ENCODE measurements at places on chromosomes 5 and 9. TPM values are rescaled to one million over a fixed set of nuclear protein-coding genes. Genes with fewer than 3 reads are reported as not detected.

- no peak for DNase-seq
Observed at GRCh38 chr5:158436271-158437065, 577.5 kb upstream of the CLINT1 start.

GRCh38 chr9:117714282-117714681 lies 10.1 kb downstream of the TLR4 start:
- no peak for DNase-seq

GRCh38 chr9:133788819-133789717 lies 50.9 kb upstream of the SARDH start:
- DNase-seq, result peak; percentile 12

DNA sequence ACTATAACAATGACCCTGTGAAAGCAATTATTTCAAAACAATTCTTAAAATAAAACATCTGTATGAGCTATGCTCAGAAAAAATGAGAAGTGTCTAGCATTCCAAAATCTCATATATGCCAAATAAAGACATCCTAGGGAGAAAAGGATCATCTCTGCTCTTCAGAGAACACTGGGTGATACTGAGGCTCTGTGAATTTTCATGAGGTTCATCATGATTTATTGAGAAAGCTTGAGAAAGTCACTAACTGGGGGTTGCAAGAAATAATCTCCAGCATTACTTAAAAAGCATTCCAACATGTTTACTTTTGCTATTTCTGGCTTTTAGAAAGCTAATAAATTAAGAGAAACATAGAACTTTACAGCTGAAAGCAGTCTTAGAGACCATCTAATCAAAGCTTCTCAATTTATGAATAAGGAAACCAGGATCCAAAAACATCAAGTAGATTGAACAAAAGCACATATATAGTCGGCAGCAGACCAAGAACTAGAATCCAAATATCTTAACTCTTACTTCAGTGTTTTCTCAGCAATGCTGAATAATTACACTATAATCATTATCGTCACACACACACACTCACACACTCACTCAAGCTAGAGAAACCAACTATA lies 372.8 kb downstream of the NR2F1-AS1 start:
- no peak for DNase-seq

DNA sequence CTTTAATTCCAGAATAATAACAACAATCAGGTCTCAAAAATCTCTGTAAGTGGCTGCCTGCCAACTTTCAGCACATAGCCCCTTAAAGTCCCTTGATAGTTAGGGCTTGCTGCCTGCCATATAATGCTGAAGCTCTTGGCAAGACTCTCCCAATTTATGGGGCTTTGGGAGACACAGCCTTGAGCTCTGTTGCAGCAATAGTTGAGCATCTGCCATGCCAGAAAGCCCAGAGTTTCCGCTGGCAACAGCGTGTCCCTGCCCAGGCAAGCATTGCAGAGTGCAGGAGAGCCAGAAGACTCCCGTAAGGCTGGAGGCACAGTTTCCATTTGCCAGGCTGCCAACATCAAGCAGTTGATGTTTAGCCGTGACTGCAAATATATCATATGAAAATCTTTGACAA lies 678.5 kb upstream of the NUDT12 start:
- DNase-seq, result no peak

Gene DMRT3
- total RNA-seq, result not detected

Gene ANKRD31
- total RNA-seq, result 0.82 TPM

Gene HTR1A
- total RNA-seq, result 5.0 TPM

DNA sequence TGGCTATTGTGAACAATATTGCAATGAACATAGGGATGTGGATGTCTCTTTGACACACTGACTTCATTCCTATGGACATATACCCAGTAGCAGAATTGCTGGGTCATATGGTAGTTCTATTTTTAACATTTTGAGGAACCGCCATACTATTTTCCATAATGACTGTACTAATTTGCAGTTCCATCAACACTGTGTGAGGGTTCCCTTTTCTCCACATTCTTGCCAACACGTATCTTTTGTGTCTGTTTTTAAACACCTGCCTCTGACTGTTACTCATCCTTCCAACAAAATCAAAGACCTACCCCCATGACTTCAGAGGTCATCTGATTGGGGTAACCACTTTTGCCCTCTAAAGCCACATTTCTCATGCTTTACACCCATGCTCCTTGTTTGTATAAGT lies 133.5 kb downstream of the MED27 start:
- no peak for DNase-seq

- DNase-seq, result no peak
Observed at GRCh38 chr9:70994582-70994981, 126.8 kb downstream of the TRPM3 start.

- no peak for DNase-seq
Observed at GRCh38 chr5:51960617-51961121, 577.4 kb downstream of the ISL1 start.

- no peak for DNase-seq
Observed at GRCh38 chr5:81848362-81848880, 97.5 kb upstream of the SSBP2 start.

Gene COL15A1
- 23.2 TPM for total RNA-seq

Gene GABRA1
- total RNA-seq, result 34.5 TPM

DNA sequence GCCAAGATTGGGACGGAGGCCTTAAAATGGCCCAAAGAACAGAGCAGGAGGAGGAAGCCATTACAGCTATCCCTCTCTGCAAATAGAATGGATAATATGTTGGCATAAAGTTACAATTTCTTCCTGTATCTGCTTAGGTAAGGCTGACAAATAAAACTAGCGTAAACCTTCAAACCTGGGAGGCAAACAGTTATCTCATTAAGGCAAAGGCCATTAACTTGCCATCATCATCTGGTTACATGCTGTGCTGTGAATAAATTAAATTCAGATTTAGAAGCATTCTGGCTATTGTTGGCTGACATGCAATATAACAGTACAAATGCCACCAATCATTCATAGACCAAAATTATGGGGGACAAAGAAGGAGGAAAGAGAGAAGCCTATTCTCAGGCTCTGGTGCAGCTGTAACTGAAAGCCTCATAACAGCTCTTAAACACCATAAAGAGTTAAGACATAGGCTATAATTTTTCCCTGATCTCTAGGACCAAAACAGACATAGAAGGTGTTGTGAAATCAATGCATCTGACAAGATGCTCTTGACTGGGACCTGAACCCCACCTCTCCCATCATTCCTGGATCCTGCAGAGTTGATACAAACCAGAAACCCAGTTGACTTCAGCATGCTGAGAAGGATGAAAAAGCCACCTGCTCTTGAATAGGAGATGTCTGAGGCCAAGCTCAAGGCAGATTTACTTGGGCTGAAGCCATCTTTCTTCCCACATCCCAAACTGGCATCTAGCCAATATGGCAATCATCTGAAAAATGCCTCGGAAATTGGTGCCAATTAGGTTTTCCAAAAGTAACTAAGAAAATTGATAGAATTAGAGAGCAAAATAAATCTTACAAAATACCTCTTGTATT lies 62.5 kb downstream of the PLCXD3 start:
- peak; percentile 45 for DNase-seq

Gene GRXCR2
- total RNA-seq, result not detected

DNA sequence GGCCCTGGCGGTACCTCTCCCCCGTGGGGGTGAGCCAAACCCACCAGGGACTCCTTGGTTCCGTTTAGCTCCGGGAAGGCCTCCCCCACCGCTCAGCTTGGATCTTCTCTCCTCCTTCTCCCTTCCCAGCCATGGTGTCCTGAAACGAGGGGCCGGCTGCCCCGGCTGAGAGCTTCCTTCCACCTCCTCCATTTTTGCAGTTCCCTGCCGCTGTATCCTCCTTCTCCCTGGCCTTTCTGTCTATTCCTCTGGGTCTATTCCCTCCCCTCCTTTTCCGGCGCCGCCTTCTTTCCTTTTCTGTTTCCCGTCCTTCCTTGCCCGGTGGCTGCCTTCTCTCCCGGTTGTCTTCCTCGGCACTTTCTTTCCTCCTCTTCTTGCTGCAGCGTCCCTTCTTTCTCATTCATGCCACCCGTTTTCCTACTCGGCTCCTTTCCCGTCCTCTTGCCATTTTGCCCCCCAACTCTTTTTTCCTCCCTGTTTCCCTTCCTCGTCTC lies 110.4 kb downstream of the LIFR start:
- no peak for DNase-seq

GRCh38 chr5:94847726-94848125 lies 229.3 kb downstream of the SLF1 start:
- no peak for DNase-seq

- no peak for DNase-seq
Observed at GRCh38 chr9:121201045-121201737, 478 bp downstream of the RAB14 start.

DNA sequence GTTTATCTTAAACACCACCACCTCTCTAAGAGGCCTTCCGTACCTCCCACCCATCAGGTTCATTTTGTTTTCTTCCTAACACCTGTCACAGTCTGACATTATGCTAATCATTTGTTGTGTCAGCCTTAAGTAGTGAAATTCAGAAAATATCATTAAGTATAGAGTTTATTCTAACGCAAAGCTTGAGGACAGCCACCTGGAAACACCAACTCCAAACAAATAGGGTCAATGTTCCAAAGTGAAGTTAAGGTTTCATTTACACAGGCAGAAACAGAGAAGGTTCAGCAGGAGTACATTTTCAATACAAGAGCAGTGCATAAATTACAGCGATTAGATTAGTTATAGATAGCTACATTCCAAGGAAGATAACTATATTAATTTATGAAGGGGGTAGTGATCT lies 1.3 kb upstream of the SMC5 start:
- no peak for DNase-seq

GRCh38 chr9:84394036-84394435 lies 53.5 kb upstream of the SLC28A3 start:
- no peak for DNase-seq

- no peak for DNase-seq
Observed at GRCh38 chr5:79378510-79379186, 135.3 kb downstream of the HOMER1 start.

DNA sequence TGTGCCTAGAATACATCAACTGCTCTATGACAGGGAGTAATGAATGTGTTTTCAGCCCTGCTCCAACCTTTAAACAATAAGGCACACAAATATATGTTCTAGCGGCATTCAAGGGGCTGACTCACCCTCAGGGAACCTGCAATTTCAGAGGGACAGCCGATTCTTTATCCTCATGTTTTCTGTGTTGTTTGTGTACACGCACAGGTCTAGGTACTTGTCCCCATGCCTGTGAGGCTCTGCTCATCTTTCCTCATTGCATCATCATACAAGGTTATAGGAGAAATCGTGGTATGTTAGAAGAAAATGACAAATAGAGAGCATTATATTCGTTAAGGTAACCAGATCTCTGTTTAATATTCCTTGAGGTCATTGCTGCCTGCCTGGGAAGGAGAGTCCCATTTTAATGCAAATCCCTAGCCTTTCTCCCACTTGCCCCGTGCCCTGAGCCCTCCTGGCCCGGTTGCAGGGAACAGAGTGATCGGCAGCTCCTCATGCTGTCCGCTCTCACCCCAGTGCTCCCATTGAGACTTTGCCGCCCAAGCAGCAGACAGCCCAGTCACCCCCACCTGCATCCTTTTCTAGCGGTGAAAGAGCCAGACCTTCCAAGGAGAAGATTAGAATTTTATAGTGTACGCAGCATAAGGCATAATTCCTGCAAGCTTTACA lies 14.6 kb downstream of the MAP1B start:
- no peak for DNase-seq

- DNase-seq, result no peak
Observed at GRCh38 chr5:172903790-172904189, 55.4 kb upstream of the RPL26L1 start.

Gene NUTM2F
- not detected for total RNA-seq

- no peak for DNase-seq
Observed at GRCh38 chr9:19464061-19464763, 55.4 kb downstream of the ACER2 start.

- DNase-seq, result no peak
Observed at GRCh38 chr9:114746591-114747346, 59.1 kb downstream of the TNFSF15 start.

- DNase-seq, result peak; percentile 67
Observed at GRCh38 chr5:138953387-138954256, 78.5 kb upstream of the LRRTM2 start.

GRCh38 chr5:90549223-90549622 lies 9.4 kb upstream of the ADGRV1 start:
- no peak for DNase-seq

Gene SLC44A1
- 24.2 TPM for total RNA-seq

DNA sequence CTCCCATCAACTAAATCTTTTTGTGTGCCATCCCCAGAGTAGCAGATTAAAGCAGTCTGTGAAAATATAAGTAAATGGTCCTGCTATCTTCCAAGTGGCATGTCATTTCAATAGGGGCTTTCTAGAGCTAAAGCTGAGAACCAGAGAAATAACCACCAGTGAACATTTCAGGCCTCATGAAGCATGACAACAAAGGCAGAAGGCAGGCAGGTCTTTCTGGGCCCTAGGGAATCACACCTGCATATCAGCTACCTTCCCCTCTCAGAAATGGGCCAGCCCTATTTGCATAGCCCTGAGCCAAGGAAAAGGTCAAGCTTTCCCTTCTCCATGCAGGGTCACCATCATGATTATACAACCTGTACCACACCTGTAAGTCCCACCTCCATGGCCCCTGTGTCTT lies 205.3 kb downstream of the DEPDC1B start:
- no peak for DNase-seq

GRCh38 chr5:171593976-171594375 lies 174.5 kb downstream of the FGF18 start:
- DNase-seq, result no peak

Gene CDKN2B-AS1
- total RNA-seq, result not detected

GRCh38 chr5:9947225-9947714 lies 302.4 kb downstream of the ATPSCKMT start:
- DNase-seq, result no peak

DNA sequence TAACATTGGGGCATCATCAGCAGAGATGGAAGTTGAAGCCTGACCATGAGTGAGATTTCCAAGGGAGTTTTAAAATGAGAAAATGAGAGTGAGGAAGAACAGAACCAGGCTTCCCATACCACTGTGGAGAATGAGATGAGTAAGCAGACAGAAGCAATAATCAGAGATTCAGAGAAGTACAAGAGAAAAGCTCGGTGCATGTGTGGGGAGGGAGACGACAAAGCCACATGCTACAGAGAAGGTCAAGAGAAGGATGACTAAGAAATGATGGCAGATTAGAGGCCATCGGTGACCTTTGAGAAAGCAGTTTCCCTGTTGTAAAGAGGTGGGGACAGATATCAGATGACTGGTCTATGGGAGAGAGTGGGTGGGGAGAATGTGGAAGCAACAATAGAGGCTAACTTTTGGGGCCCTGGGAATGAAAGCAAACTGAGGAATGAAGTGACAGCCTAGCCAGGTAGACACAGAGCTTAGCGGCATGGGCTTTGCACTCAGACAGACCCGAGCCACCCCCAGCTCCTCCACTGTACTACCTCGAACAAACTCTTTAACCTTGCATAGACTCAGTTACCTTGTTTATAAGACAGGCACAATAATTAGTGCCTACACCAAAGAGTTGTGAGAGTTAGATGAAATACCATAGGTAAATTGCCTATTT lies 207.7 kb downstream of the PIK3R1 start:
- DNase-seq, result no peak

Gene PROB1
- 1.1 TPM for total RNA-seq

GRCh38 chr5:136679233-136679632 lies 313.9 kb upstream of the TRPC7 start:
- DNase-seq, result no peak

Gene C9orf153
- 1.6 TPM for total RNA-seq

Gene SLC22A4
- 2.5 TPM for total RNA-seq
